ENCODE measurements at places on chromosomes 6 and 20.

DNA sequence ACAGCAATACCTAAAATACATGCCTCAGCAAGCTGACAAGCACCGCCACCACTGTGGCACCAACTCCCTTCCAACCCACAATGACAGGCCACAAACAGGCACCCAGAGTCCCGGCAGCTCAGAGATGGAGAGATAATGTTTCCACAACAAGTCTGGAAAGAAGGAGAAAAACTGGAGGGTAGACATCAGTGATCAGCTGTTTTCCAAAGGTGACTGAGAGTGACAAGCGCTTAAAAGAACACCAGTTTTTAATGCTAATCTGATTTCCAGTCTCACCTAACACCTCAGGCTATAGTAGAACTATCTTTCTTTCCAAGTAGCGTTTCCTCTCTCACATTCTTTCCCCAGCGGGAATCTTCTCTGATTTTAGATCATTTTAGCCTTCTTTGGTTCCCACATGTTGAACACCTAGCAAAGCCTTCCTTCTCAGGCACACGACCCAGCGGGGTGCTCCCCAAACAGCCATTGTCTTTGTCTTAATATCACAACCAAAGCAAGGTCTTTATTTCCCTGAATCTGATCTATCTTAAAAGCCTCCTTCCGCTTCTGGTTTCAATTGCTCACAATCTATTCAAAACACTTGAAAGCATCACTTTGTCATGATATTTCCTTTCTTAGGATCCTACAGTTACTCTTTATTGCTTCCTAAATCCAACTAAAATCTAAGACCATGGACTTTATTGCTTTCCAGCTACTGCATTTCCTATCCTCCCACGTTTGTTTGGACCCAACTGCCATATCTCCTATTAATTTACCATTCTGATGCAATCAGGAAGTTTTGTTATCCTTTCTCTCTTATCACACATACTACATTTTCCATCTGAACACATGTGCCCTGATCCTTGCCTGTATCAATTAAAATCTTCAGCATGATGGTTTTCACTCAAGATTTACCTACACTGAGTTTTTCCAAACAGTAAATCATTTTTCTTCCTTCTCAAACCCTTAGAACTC, 282.7 kb downstream of the ADGB start:
- DNase-seq = no peak

GRCh38 chr6:102660303-102660702, 1266.8 kb downstream of the GRIK2 start:
- DNase-seq = no peak

DNA sequence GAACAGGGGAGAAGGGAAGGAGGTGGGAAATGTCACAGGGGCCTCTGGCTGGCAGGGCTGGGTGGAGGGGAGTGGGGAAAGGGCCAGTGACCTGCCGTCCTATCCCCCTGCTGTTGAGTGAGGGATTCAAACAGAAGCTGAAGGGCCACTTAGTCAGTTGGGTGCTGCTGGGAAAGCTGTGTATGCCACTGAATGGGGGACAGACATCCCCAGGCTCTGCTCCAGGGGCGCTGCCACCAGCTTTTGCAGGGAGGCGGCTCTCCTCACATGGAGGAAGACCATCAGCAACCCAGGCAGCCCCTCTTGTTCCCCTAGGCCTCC, 50.0 kb downstream of the MDGA1 start:
- DNase-seq = no peak

DNA sequence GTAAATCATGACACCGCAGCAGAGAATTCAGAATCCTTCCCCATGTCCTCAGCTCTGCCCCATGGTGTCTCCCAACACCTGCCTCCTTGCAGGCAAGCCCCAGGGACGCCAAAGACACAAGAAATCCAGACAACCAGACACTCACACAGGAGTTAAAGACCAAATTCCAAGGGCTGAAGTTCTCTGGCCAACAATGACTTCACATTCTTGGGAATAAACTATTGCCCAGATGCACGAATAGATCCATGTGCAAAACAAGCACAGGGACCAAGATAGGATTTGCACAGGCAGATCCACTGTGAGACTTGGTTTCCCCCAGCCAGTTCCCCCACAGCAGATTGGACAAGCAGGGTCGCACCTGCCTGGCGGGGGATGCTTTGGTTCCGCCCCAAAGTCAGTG, 246.7 kb downstream of the SOD2 start:
- no peak for DNase-seq

- no peak for DNase-seq
Measured at GRCh38 chr20:7798176-7798575, 142.1 kb downstream of the HAO1 start.

DNA sequence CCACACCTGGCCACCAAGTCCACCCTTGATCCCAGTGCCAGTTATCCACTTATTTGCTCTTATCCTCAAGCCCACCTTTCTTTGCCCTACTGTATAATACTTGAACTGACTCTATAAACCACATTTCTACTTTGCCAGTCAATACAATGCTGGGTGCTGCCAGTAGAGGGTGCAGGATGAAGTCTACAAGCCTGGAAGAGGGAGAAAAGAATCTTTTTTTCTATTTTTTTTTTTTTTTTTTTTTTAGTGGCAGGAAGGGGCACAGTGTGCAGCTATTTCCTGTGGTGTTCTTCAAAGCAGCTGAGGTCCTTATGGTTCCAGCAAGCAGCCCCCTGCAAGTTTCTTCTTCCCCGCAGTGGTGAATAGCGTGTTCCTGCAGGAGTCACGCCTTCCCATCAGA, 22.2 kb upstream of the GABRR1 start:
- peak; percentile 32 for DNase-seq

DNA sequence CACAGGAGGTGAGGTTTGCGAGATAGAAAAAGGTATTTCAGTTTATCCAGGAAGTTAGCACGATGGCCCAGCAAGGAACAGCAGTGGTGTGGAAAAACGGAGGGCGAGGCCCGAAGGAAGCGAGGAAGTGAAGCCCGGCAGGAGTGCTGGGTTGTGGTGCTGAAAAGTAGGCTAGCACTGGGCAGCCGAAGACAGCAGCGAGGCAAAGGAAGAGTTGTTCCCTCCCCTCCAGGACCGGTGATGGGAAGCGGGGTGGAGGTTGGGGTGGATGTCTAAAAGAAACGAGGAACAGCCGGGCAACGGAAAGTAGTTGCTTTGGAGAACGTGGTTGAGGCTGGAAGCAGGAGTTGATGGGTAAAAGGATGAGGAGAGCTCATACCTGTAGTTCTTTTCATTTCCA, 1.4 kb downstream of the METTL24 start:
- DNase-seq = no peak

- DNase-seq = no peak
Measured at GRCh38 chr6:10433322-10433721, 18.4 kb upstream of the TFAP2A start.

GRCh38 chr6:126701676-126702560, 362.0 kb downstream of the CENPW start:
- no peak for DNase-seq

DNA sequence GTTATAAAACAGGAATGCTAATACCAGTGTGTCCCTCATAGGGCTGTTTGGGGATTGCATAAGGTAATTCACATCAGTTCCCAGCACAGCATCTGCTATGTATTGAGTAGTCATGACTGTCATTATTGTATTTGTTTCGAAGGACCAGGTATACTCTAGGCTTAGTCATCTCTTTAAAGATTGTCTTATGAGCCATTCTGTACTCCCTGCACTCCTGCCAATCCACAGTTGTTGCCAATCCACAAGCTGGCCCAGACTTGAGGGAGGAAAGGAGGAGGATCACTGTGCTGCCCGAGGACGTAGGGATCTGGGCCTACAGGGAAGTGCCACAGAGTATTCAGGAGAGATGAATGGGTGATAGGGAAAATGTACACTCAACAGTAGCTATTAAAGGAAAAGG, 113.0 kb upstream of the TIAM2 start:
- DNase-seq = no peak

DNA sequence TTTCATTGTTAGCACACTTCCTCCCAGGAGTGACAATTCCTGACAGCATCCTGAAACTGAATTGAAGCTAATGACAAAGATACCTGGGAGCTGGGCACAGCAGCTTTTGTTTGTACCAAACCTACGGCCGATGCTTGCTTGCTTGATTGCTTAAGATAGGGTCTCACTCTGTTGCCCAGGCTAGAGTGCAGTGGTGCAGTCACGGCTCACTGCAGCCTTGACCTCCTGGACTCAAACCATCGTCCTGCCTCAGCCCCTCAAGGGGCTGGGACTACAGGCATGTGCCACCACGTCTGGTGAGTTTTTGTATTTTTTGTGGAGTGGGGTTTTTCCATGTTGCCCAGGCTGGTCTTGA, 84.7 kb upstream of the SCP2D1 start:
- no peak for DNase-seq

DNA sequence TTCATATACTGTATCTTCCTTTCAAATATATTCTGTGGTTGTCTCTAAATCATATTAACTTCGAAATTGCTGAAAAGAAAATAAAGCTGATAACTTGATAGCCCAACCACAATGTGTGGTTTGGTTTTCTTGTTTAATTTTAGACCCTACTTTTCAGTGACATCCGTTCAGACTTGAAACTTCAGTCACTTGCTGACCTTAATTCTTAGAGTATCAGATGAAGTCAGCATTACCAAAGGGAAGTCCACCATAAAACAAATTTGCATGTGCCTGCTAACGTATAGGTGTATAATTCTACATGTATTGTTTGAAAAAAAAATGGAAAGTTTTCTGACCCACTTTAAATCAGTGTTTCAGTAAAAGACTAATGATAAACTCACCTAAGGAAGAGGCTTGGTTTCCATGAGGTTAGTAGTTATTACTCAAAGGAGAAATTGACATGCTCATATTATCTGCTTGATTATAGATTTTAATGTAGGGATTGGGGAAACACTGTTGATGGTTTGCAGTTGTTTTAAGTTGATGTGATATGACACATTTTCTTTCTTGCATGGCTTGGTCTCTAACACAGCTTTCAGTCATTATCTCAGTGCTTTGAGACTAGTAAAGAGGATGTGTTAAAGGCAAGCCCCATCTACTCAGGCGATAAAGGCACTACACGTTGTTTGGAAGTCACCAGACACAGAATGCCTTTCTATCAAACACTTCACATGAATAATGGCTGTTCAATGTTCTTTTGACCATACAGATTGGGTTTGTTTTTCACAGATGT, 5.2 kb upstream of the IL17A start:
- DNase-seq = no peak

- DNase-seq = peak; percentile 89
Measured at GRCh38 chr6:31660381-31661261, at the start of gene C6orf47. Gene C6orf47, minus strand, starts transcription at chr6:31660778. Its CDS starts 831 bp downstream, at chr6:31659947.

GRCh38 chr6:157760589-157761330, 62.3 kb upstream of the SNX9 start:
- DNase-seq = no peak

GRCh38 chr6:57242505-57242904, 20.4 kb upstream of the RAB23 start:
- no peak for DNase-seq

- no peak for DNase-seq
Measured at GRCh38 chr6:82385961-82386360, 22.3 kb downstream of the TPBG start.

DNA sequence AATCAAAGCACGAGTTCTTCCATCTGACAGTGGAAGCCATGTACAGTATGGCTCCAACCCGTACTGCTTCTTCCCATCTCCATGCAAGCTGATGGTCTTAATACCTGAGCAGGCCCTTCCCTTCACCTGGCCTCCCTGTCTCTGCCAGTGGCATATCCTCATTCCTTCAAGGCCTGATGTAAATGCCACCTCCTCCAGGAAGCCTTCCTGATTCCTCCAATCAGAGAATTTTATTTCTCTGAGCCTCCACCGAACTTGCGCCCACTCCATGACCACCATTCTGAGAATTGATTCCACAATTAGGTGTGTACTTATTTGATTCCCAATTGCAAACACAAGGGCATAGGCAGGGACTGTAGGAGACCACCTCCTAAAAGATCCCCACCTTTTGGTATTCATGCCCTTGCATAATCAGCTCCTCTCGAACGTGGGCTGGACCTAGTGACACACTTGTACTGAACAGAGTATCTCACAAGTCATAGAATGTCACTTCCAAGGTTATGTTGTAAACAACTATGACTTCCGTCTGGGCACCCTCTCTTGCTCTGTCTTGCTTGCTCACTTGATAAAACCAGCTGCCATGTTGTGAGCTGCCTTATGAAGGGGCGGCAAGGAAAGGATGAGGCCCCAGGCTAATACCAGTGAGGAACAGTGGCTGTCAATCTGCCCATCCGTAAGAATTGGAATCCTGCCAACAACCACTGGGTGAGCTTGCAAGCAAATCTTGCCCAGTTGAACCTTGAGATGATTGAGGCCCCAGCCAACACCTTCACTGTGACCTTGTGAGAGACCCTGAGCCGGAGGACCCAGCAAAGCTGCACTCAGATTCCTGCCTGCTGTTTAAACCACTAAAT, 38.8 kb downstream of the CPNE5 start:
- no peak for DNase-seq

DNA sequence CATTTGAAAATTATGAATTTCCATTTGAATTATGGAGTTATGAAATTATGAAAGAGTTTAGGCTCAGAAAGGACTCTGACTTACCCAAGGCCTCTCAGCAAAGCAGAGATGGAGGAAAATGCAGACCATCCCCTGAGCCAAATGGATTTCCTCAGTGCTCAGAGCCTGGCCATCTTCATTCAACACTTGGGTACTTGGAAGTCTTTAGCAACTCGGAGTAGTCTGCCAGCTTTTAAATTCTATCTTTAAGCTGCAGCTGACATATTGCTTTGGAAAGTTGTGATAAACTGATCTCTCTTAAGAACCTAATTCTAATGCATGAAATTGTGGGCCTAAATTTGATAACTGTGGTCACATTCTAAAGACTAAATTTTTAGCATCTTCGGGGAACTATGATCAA, 315.4 kb downstream of the SAMD5 start:
- DNase-seq = no peak

- DNase-seq = peak; percentile 71
Measured at GRCh38 chr20:46128310-46129151, 10.4 kb downstream of the CD40 start.

DNA sequence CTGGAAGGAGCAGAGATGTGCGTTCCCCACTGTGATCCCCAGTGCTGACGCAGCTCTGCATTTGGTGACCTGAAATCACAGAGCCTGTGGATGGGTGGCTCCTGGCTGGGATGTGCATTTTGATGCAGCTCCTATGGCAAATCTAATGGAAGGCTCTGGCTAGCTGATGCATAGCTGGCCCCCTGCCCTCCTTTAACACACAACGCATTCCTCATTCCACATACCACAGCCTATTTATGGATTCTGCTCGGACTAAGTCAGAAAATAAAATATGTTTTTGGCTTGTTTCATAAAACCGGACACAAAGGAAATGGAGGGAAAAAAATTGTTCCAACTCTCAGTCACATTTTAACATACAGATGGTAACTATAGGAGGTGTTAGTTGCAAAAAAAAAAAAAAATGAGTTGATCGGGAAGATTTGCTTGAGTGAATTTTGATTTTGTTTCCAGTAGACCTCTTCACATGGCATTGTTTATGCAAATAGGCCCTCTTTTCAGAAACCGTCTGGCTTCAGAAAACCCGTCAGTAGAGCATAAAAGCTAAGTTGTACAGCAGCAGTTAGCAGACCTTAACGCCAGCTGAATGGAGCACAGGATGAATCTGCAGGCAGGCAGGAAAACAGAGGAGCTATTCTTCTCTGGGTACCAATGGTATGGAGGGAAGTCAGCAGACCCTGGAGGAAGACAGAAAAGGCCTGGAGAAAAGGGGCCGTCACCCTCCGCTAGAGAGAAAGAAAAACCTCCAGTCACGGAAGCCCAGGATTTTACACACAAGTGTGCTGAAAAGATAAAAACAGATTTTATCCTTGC, 215.4 kb downstream of the HDGFL1 start:
- no peak for DNase-seq

GRCh38 chr6:163554663-163555062, 140.1 kb downstream of the QKI start:
- DNase-seq = peak; percentile 75

Data from WTC11 (cell line).